ENCODE measurements at places on chromosomes 2 and 18.

DNA sequence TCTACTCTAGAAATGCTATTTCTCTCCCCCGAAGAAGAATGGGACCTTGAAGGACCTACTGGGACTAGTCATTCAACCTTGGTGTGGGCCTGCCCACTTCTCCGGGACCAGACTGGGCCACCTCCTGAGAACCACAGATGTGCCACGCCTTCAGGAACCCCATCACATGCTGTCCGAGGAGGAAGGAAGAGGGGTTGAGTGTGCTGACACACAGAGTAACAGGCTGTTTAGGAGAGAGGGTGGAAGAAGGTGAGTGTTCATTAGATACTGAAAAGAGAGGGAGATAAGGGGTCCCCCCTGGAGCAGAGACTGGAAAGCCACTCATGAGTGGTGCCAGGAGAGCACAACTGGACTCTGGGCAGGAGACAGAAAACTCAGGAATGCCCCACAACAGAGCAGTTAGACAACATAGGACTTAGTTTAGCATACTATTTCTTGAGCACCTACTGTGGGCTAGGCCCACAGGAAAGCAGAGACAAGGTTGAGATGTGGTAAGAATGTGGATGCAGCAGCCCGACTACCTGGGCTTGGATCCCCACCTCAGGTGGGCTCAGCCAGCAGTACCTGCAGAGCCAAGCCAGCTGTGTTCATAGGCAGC, 286.4 kb upstream of the NCKAP5 start:
- no peak for DNase-seq

- peak; percentile 16 for DNase-seq
These were observed 269.8 kb upstream of the ID2 start for GRCh38 chr2:8412082-8412481.

DNA sequence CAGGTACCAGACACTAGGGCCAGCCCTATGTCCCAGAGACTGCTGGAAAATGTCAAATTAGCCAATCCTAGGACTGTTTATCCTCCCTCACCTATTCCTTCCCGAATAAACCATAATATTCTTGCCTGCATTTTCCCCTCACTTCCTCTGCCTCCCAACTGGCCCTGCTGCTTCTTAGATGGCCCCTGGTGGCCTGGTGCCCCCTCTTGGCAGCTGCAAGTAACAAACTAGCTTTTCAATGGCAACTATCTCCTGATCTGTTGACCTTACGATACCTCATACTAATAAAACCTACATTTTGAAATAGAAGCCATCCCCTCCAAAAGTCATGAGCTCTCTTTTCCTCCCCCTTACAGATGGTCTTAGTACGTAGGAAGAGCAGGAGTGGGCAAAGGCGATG, 132.0 kb downstream of the ALPK2 start:
- DNase-seq = peak; percentile 8

- no peak for DNase-seq
These were observed 112.2 kb upstream of the FZD5 start for GRCh38 chr2:207881902-207882301.

GRCh38 chr2:226730481-226730880, 69.1 kb downstream of the IRS1 start:
- DNase-seq = no peak

GRCh38 chr2:223042704-223043118, 9.3 kb upstream of the KCNE4 start:
- DNase-seq = no peak

- no peak for DNase-seq
These were observed 485.1 kb downstream of the THSD7B start for GRCh38 chr2:137250401-137250800.

DNA sequence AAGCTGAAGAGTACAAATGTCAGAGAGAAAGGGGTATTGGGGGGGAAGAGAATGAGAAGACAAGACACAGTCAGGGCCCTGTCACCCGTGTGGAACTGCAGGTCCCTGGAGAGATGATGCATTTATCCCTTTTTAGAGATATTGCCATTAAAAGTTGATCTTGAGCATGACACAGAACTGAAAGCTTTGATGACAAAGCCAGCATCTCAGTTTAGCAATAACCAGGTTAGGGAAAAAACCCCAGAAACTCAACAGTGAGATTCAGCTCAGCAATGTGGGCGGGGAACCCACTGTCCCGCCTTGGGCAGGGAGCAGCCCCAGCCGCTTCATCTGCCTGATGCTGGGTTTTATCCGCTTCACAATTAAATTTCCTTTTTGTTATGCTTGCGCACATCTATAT, 181.1 kb downstream of the NEDD4L start:
- no peak for DNase-seq

GRCh38 chr2:54945391-54946219, 104.6 kb downstream of the RTN4 start:
- DNase-seq = no peak

DNA sequence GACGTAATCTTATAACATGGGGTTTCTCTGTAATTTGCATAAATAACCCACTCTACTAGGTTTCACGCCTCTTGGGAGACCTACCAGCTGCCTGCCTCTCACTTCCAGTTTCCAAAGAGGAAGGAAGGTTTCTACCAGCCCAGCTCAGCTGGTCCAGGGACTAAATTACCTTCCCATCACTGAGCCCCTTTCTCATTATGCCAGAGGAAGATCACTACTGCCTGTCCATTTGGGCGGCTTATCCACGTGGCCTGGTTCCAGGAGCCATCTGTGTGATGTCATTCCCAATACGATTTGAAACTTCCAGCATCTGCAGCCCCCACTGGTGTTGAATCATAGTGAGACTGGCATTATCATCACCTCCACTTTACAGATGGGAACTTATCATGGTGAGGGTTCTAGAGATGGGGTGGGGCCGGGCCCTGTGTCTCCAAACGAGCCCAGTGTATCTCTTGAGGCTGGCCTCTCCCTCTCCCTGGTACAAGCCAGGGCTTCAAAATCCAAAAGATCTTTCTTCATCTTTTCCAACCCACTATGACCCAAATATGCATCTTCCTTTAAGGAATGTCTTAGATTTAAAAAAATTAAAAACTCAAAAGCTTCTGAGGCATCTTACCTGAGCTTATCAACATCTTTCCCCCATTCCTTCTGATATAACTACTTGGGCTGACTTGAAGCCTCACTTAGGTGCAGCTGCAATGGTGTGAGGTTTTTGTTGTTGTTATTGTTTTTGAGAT, 140.8 kb downstream of the DDX1 start:
- DNase-seq = no peak

DNA sequence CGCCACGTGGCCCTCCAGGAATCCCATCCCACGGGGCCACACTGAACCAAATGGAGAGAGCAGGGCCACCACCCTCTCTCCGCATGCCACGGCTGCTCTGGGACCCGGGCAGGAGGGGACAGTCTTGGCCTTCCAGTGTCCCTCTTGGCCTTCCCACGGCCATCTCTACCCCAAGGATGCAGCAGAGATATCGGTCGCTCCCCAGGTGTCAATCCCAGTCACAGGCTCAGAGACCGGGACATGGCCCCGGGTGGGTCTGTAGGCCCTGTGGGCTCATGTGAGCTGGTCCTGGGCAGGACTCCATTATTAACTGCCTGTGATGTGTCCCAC, 15.3 kb downstream of the CAPN10 start:
- no peak for DNase-seq

DNA sequence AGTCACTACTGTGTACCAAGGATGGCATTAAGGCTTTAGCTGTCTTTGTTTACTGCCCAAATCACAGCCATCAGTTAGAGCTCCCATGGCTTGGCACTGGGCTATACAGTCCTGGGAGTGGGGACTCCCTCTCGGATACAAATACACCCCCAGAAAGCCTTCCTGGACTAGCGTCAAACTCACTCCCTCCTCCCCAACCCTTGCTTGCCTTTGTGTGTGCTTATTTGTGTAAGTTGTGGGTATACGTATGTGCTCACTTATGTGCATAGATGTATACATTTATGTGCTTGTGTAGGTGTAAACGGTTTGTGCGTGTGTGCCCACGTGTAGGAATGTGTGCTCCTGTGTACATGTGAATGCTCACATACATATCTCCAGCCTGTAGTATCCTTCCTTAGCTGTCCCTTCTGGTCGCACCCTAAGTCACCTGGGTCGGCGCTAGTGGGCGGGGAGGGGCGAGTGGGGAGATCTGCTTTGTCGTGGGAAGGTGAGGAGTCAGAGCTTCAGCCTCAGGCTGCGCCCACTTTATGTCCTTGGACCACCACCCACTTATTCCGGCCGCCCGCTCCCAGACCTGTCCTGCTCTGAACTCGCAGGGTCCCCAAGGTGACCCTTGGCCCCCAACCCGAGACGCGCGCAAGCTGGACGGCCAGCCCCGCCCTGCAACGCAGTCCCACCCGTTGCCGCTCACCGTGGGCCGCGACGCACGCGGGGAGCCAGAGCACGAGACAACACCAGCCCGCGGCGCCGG, 461 bp downstream of the PRADC1 start:
- no peak for DNase-seq

DNA sequence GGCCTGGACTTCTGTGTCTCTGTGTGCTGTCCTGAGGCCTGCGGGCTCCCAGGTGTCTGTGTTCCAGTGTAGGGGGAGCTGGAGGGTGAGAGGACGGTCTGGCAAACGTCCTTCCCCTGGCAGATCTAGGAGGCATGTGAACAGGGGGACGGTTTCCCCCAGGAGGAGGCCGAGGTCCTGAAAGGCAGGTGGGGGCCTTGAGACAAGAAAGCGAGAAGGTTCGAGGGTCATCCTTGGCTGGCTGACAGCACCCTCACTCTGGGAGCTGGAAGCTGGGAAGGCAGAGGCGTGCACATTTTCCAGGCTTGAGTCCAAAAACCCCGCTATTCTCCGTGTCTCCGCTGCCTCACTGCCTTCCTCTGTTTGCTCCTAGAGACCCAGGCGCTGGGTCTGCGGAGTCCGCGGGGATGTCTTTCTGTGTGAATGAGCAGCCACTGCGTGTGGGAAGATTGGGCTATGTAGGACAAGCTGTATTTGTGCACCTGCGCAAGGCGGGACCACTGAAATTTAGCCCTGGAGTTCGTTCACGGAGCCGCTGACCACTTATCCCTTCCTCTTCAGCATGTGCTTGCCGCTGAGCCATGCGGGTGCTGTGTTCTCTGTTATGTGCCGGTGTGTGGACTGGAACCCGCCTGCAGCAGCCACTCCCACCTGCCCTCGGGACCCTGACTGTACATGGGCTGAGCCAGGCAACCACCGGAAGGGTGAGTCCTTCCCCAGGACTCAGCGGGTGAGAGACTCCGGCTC, 43.7 kb downstream of the TWIST2 start:
- no peak for DNase-seq

DNA sequence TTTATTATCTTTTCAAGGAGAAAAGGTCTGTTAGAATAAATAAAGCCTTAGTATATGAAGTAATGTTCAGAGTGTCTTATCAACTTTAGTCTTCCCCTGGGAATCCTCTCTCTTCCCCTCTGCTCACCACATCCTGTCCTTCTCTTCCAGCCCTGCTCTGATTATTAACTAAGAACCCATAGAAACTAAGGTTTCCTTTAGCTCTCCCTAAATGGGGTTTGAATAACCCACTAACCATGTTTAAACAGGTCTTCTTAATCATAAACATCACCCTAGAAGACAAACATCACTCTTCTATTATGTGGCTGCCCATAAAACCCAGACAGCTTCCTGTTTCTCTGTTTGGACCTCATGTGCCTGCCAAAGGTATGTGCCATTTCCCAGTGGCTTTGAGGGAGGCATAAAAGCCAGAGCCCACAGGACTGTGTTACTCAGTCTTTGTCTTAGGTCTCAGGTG, 50.1 kb downstream of the SLC14A1 start:
- DNase-seq = no peak

GRCh38 chr2:174631009-174631981, 33.7 kb upstream of the WIPF1 start:
- no peak for DNase-seq

DNA sequence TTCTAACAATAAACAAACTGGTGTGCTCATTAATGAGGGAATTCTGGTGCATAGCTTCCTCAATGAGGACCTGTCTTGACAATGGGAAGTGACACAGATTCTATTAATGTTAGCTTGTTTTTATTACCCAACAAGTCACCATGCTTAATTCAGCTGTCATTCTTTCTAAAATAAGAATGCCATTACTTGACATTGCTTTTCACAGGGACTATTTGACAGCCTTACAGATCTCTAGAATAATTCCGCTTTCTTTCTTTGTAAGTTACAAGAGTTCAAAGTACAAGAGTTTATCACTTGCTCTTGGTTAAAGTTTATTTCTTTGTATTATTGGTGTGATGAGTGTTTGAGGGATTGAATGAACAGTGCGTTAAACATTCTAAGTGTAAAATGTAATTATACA, 127.0 kb upstream of the COL5A2 start:
- no peak for DNase-seq

GRCh38 chr18:58605027-58606020, 23.6 kb downstream of the ALPK2 start:
- DNase-seq = no peak

DNA sequence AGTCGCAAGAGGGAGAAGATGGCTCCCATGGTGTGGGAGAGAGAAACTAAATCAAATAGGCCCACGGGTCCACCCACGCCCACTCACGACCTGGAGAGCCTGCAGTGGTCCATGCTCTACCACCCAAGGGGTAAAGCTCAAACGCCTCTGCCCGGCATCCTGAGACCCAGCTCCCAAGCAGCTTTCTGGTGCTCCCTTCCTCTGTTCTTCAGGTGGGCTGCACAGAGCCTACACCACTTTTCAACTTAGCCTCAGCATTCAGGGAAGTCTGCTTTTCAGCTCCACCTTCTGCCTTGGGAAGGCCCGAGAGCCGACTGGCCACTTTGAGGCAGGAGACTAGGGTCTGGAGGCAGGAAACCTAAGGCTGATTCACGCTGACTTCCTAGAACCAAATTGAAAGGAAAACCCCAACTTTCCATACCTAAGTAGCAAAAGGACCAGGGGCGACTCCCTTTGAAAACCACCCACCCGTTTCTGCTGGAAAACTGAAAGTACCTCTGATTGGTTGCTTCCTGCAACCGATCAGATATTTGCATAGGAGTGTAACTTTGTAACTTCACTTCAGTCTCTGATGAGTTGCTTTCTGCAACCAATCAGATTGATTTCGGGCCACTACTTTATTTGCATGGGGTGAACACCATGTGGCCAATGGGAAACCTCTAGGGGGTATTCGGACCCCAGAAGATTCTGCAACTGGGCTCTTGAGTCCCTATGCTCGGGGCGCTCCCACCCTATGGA, 26.8 kb upstream of the SPATA3 start:
- DNase-seq = no peak

DNA sequence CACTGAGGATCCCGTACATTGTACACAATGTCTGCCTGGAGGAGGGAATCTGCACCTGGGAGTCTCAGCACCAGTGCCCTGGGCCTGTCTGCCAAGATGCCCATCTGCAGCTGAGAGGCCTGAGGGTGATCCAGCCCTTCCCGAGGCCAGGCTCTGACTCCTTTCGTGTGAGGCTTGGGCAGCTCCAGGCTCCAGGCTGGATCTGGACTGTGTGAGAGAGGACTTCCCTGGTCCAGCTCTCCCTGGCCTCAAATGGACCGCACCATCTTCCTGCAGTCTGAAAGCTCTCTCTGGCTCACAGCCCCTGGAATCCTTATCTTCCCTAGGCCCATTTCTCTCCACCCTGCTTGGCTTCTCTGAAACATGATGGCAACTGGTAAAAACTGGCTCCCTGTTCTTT, 324.6 kb downstream of the DYSF start:
- no peak for DNase-seq

GRCh38 chr2:96095116-96095636, 21.2 kb downstream of the ADRA2B start:
- DNase-seq = no peak
